ENCODE measurements at places on chromosomes 6 and 20.

DNA sequence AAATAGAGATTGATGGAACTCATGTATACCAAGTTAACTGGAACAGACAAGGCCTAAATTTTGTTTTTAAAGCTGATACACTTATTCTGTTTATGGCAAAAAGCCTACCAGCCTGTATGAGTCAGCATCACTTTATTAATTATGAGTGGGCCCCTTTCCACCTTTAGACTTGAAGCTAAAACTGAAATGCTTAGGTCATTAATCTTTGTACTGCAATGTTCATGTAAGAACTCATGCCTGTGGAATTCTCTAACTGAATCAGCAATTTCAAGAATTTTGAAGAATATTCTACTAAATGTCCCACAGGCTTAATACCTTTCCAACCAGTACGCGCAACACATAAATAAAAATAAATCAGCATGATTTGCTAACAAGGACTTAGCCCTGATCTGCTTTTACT, 140.2 kb upstream of the PHACTR1 start:
- no peak for DNase-seq

GRCh38 chr6:168695701-168696100, 254.7 kb downstream of the SMOC2 start:
- no peak for DNase-seq

DNA sequence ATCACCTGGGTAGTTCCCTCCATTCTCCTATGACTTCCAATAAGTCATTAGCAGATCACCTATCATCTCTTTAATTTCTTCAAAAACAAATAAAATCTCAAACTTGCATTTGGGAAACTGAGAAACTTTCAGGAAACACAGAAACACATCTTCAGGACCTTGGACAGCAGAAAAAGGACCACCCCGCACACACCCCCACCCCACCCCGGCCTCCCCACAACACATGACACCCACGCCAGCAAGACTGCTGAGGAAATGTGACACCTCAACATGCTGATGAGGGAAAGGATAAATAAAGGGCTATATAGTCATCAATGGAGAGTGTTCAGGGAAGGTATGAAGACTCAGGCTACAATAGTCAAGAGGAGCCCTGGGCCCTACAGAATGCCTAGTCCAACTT, 15.6 kb upstream of the TRIM39 start:
- no peak for DNase-seq

- DNase-seq = no peak
These were observed 31.9 kb upstream of the MRPS18A start for GRCh38 chr6:43719511-43719910.

DNA sequence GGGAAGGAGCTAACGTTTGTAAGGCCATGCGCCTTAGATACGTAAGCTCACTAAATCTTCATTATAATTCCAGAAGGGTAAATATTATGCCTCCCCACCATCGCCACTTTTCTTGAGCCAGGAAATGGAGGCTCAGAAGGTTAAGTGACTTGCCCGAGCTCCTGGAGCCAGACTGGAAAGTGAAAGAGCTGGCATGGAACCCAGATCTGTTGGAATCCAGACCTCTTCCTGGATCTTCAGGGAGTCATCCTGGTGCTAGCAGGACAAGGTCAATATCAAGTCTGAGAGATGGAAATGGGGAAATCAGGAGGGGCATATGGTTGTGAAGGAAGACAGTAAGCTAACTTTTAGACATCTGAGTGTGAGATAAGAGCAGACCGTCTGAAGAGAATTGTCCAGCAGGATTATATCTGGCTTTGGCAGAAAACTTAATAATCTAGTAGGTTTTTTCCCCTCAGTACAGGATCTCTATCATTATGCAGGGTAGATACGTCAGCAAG, 6.2 kb downstream of the TMEM200A start:
- DNase-seq = no peak

DNA sequence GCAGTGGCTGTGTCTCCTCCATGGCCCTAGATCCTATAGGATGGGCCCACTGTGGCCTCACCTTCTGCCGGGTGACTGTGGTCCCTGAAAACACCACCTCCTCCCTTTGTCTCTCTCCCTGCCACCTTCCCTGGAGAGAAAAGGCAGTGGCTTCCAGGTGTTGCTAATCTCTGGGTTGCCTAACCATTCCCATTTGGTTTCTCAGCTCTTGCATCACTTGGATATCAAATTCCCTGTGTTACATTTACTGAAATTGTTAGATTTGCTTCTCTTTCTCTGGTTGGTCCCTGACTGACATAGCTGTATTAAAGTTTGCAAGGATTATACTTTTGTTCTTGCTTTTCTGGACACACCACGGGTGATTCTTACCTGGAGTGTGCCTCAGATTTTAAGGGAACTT, 9.3 kb upstream of the ZFP64 start:
- no peak for DNase-seq

GRCh38 chr6:163828038-163828795, 413.7 kb downstream of the QKI start:
- no peak for DNase-seq

DNA sequence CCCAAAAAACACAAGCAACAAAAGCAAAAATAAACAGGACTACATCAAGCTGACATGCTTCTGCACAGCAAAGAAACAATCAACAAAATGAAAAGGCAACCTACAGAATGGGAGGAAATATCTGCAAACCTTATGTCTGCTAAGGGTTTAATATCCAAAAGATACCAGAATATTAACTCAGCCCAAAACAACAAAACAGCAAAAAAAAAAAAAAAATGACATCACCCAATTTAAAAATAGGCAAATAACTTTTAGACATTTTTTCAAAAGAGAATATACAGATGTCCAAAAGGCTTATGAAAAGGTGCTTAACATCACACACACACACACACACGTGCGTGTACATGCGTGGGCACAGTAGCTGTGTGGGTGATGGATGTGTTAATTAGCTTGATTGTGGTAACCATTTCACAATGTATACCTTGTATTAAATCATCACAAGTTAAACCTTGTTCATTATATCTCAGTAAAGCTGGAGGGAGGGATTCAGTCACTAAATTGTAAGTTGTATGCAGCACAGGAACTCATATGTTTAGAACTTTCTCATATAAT, 52.4 kb downstream of the QKI start:
- no peak for DNase-seq

GRCh38 chr6:166862978-166863530, 93.3 kb downstream of the RNASET2 start:
- no peak for DNase-seq

- DNase-seq = no peak
These were observed 136.8 kb upstream of the BTBD3 start for GRCh38 chr20:11780765-11781369.

- no peak for DNase-seq
These were observed 36.9 kb downstream of the SNAI1 start for GRCh38 chr20:50019466-50020256.

DNA sequence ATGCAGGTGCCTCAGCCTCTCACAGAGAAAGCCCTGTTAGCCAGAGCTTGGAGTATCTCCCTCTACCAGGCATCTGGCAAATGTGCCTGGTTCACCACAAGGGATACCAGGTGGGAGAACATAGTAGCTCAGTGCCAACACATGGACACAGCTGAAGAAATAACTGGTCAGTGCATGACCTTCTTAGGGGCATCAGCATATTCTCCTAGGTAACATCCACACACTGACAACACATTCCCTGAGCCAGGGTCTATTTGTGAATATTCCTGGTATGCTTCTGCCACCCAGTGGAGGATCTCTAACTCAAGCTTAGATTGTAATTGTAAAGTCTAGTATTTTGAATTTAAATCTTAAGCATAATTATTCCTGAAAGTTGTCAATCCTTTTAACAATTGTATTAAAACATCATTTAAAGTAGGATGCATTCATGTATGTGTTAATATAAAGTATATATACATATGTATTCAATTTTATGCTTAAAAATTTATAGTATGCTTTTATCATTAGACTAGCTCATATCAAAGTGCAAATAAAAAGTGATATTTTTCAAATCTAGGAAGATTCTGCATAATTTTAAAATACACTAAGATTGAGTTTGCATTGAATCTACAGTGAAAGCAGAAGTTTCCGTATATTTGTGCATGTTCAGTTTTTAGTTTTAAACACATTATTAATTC, 45.3 kb upstream of the COL21A1 start:
- peak; percentile 41 for DNase-seq

- no peak for DNase-seq
These were observed 26.2 kb downstream of the NOL7 start for GRCh38 chr6:13641315-13641714.

DNA sequence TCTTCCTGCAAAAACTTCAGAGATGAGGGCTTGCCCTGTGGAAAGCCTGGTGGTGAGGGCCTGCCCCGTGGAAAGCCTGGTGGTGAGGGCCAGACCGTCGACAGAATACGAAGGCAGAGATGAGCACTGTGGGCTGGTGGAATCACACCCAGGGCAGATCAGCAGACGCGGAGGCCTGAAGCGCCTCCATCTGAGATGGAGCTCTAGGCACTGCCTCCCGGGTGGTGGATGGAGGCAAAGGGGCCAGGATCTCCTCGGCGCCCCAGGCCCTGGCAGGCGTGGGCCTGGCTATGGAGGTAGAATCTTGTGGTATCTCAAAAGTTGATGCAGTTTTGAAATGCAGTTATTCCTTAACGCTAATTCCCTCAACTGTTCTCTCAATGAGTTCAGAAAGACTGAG, 104.8 kb downstream of the PSMB1 start:
- no peak for DNase-seq

GRCh38 chr6:147941143-147941542, 401.5 kb upstream of the SASH1 start:
- DNase-seq = no peak

- DNase-seq = no peak
These were observed 1.4 kb upstream of the ZBP1 start for GRCh38 chr20:57621421-57622200.

DNA sequence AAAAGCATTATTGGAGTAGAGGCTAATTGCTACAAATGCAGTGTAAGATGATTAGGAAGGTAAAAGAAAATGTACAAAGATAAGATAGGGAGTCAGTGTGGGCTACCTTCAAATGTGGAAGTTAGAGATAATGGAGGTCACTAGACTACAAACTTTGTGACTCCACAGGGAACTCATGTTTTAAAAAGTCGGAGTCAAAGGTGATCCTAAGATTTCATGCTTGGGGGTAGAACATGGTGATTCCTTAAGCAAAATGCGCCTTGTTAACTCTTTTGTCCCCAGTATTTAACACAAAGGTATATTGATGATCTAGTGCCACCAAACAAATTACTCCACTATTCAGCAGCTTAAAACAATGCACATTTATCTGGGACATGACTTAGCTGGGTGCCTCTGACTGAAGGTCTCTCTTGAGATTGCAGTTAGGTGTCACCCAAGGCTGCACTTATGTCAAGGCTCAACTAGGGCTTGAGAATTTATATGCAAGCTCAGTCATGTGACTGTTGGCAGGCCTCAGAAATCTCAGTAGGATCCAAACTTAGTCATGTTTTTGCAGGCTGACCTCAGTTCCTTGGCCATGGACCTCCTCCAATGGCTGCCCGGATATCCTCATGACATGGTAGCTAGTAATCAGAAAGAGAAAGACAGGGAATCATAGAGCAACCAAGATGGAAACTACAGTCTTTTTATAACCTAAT, 11.4 kb upstream of the SNX9 start:
- DNase-seq = no peak

All from GM04504 (cell line).